ENCODE measurements at places on chromosomes 3 and 15.

DNA sequence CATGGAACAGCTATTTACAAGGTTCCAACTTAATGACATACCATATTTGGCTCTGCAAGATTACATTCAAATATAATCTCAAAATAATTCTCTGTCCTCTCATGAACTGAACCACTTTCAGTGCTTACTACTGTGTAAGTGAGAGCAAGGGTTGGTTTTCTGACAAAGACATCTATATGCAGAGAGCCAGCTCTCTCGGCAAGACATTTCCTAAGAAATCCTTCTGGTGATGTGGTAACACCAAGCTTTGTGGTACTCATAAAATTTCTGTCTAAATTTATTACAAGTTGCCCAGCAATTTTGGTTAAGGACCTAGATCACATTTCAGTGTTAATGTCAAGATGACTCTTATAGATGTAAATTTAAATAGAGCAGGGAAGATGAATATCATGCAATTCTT is 184.9 kb downstream of the GAP43 start:
- DNase-seq: no peak

- DNase-seq: no peak
Observed at GRCh38 chr15:40477642-40478327, 7.0 kb downstream of the CHST14 start.

- no peak for DNase-seq
Observed at GRCh38 chr15:58463815-58464650, 32.2 kb downstream of the LIPC start.

GRCh38 chr3:60844256-60844655 is 407.0 kb downstream of the FHIT start:
- DNase-seq: no peak

DNA sequence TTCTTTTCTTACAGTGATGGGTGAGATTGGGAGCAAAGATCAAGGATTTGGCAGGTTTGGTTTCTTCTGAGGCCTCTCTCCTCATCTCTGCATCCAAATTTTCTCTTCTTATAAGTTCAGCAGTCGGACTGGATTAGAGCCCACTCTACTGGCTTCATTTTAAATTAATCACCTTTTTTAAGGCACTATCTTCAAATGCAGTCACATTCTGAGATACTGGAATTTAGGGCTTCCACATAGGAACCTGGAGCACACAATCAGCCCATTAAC is 56.5 kb upstream of the PLSCR4 start:
- no peak for DNase-seq

DNA sequence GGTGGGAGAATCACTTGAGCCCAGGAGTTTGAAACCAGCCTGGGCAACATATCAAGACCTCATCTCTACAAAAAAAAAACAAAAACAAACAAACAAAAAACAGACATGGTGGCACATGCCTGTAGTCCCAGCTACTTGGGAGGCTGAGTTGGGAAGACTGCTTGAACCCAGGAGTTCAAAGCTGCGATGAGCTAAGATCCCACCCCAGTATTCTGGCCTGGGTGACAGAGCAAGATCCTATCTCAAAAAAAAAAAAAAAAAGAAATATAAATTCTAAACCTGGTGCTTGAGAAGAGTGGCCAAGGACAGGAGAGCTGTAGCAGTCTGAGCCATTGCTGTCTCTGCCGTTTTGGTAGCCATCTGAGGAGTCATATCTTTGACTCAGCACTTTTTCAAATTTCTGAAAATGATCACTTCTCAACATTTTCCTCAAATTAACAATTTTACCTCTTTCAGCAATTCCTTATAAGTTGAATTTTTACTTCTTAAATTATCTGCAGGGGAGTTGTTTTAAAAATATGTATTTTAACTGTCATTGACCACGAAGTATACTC is 3.6 kb upstream of the DENND4A start:
- DNase-seq: no peak

- no peak for DNase-seq
Observed at GRCh38 chr3:139127101-139127500, 82.4 kb upstream of the PRR23C start.
